Brain (organoid and tissue), 16 donors: ENCODE measurements at places on chromosomes 1 and 21.

- DNase-seq, result no peak
These were observed 67.5 kb downstream of the IVNS1ABP start for GRCh38 chr1:185249563-185249962.

DNA sequence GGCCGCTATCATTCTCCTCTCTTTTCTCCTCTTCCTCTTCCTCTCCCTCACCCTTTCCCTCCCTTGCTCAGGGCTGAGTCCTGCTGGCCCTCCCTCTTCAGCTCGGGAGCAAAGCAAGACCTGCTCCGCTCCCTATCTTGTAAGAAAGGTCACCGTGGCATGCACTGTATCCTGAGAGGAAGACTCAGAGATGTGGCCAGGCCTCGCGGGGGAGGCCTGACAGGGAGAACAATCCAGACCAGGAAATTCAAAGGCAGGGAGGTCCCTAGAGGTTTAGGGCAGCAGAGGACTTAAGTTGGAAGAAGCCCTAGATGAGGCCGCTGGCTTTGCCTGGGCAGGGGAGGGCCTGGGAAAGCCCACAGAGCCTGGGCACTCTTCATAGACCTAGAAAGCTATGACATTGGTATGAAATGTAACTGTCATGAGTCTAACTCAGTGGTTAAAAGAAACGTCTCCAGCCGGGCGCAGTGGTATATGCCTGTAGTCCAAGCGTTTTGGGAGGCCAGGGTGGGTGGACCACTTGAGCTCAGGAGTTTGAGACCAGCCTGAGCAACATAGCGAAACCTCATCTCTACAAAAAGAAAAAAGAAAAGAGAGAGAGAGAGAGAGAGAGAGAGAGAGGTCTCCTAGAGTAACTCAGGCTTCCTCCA, 14.6 kb upstream of the PTAFR start:
- no peak for DNase-seq

DNA sequence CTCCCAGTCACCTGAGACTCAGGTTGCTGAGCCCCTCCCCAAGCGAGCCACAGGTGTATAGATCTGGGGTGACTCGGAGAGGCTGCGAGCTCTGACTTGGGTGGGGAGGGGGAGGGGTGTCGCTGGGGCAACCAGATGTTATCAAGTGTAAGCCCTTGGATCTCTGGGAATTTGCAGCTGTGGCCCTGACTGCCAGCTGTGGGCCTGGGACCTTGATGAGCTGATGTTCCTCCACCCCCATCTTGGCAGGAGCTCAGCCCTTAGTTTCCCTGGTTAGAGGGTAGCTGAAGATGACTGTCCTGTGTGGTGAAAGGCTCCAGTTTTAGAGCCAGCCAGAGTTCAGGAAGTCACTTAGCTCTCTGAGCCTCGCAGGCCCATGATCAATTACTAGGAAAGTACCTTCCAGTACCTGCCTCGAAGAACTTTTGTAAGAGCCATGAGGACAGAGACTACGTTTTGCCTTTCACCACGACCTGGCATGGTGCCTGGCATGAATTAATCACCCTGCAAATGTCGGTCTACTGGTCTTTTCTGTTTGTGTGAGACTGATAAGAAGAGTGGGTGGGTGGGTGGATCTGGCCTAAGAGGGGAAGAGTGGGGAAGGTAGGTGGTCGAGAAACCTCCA, 55.8 kb downstream of the YARS1 start:
- DNase-seq, result no peak

- no peak for DNase-seq
These were observed 85.1 kb downstream of the UBE4B start for GRCh38 chr1:10117865-10118264.

- DNase-seq, result no peak
These were observed 24.0 kb downstream of the TMEM53 start for GRCh38 chr1:44650159-44650831.

DNA sequence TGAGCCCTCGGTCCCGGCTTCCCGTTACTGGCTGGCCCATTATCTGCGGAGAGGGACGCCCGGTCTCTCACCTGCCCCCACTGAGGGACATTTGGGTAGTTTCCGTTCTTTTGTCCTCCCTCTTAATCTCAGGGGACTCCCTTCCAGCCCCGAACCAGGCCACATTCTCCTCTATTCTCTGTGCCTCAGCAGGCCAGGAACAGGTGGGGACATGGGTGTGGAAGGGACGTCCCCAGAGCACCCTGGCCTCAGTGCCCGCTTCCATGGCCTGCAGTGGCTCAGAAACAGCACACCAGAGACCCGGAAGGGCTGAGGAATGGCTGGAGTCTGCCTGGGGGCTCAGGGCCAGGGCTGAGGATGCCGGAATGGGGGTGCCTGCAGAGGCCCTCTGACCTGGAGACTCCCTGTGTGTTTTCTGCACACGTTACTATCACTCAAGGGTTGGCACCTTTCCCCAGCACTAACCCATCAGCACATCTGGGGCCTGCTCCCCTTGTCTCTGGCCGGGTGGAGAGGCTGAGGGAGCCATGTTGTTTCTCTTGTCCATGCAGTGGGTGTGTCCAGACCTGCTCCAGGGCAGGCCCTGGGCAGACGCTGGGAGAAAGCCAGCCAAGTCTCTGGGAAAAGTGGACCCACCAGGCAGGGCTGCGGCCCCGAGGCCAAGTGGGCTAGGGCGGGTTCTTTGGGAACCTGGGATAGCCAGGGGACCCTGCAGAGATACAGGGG, 10.0 kb upstream of the DNMT3L start:
- DNase-seq, result no peak

GRCh38 chr1:9443913-9444445, 95.3 kb upstream of the SLC25A33 start:
- no peak for DNase-seq

DNA sequence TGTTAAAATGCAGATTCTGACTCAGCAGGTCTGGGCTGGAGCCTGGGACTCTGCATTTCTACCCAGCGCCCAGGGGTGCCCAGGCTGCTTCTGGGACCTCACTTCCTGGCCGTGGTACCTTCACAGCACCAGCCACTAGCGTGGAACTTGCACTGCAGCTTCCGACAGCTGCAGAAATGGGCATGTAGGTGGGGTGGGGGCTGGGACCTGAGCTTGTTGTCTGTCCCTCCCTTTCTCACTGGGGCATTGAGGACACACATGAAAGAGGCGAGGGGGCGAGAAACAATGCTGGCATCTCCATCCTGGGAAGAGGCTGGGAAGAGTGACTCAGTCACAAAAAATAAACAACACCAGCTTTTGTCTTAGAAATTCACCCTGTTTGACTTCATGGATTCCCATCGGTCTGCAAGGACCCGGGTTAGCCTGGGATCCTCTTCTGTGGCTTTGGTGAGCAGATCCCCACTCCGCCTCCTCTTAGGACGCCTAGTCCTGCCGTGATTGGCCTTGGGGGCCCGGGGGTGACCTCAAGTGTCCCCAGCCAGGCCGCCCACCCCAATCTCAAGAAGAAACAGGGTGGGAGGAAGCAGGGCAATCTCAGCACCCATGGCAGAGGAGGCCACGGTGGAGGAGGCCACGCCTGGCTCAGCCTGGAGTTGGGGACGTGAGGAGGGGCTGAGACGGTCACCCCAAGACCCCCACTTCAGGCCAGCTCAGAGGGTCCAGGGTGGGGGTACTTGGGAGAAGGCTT, 29.9 kb upstream of the POFUT2 start:
- DNase-seq, result no peak

GRCh38 chr1:227396539-227397353, 78.5 kb upstream of the CDC42BPA start:
- DNase-seq, result no peak

- no peak for DNase-seq
These were observed 9.5 kb upstream of the GOLT1A start for GRCh38 chr1:204223129-204223860.

GRCh38 chr1:35175602-35176001, 17.3 kb downstream of the SFPQ start:
- DNase-seq, result no peak

GRCh38 chr21:36480618-36481017, 696 bp upstream of the CLDN14 start:
- no peak for DNase-seq

DNA sequence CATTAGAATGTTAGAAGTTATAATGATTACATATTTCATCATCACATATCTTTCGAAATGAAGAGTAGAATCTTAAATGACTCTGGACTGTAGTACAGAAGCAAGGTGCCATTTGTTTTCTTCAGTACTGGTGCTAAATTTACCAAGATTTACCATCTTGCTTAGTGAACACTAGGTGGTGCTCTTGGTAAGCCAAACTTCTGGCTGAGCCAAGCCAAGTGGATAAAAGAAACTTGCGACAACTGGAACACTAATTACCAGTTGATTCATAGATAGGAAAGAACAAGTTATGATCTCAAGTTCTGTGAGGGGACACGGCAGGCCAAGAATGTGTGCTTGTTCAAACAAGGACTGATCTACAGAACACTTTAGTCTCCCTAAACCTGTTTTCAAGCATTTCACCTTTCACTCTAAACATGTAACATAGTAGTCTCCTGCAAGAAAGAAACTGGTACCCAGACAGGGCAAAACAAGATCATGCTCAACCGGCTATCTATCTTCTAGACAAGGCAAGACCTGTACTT, 19.8 kb downstream of the SPRTN start:
- peak; percentile 81 for DNase-seq

DNA sequence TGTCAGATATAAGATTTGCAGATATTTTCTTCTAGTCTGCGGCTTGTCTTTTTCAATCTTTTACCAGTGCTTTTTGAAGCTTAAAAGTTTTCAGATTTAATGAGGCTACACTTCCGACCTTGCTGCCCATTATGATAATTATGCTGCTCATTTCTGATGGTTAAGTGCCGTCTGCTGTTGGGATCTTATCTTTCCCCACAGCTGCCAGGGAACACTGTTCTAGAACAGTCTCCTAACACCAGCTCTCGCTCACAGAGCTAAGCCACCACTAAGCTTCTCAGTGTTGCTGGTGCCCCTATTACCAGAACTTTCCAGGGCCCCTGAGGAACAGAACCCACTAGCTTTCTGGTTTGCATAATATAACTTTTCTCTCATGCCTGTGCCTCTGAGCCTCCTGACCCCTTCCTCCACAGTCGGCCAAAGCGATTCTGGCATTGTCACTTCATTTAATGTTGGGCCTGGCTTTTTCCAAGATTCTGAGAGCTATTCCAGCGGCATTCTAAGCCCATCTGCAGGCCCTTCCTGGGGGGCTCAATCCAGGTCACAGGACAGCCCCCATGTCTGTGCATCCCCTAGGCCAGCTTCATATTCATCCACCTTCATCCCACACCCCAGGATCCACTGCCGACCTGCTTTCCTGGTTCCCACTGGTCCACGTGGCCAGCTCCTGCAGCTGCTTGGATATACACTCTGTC, 237.0 kb downstream of the PTPRU start:
- peak; percentile 51 for DNase-seq

DNA sequence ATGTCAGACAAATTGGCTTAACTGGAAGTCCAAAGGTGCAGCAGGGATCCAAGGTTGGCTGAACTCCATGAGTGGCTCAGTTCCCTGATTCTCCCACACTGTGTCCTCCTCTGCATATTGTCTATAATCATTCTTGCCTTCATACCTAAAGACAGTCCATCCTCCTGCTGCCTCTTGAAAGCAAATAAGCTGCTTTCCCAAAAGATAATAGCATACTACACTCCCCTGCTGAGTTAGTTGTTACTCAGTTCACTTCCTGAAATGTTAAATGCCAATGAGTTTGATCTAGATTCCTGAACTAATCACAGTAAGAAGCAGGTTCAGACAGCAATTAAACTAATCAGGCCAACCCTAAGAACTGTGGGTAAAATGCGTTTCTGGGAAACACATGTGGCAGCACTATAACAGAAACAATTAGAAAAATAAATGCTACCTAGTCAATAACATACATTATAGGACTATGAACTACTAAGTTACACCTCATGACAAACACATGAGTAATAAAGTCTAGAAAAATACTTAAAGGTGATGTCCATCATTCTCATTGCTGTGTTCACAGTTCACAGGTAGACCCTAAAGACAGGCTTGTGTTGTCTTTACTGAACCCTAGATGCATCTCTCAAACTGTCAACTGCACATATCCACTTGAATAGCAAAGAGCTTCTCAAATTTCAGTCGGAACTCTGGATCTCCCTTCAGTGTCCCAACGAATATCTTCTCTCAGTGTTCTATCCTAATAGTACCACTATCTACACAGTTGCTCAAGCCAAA, 50.8 kb upstream of the BOLA1 start:
- no peak for DNase-seq

DNA sequence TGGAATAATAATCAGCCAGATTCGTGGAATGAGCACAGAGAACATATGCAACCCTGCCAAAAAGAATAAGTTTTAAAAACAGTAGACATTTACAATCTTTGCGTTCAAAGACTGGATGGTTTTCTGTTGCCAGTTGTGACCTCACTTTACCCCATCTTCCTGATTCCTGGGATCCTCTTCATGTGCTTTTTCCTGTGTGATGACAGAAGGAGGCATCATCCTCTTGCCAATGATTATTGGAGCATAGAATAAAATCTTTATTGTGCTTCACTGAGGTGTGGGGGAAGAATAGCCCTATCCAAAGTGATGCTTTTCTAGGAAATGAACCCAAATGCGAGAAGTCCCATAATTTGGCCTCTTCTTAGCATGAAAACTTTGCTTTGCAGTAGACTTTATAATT, 15.0 kb upstream of the BARHL2 start:
- no peak for DNase-seq

DNA sequence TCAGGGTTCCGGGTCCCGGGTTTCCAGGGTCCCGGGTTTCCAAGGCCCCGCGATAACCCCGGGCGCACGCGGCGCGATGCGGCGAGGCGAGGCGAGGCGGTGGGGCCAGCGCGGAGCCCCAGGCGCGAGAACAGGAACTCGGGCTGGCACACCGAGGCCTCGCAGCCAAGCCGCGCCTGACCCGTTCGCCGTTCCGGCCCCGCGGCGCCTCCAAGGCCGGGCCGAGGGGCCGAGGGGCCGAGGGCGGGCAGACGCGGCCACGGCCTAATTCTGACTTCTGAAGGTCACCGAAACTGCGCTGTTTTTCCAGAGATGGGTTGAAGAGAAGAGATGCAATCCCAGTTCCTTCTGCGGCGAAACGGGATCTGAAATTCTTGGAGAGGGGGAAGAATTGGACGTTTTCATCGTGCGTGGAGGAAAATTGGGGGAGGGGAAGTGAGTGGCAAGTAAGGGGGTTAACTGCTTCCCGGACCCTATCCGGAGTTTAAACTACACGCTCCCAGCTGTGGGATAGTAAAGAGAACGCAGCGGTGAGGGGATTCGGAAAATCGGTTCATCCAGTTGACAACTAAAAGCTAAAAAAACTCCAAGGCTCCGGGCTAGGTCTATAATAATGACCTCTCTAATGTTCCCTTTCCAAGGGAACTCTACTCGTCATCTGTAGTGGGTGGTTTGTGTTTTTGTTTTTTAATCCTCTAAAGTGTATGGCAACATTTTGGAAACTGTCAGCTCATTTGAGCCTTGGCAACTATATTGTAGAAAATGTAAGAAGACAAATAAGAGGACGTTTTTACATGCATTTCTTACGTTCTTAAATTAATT, 8.2 kb downstream of the TBX15 start:
- DNase-seq, result peak; percentile 23
